ENCODE measurements at places on chromosomes 4 and X.
A peak's percentile ranks its signal among the peaks of the same experiment; 100 is the strongest.

- DNase-seq: no peak
Measured at GRCh38 chr4:90503677-90504076, 376.5 kb downstream of the CCSER1 start.

GRCh38 chr4:183286590-183287308 is 33.3 kb downstream of the CLDN22 start:
- no peak for DNase-seq

DNA sequence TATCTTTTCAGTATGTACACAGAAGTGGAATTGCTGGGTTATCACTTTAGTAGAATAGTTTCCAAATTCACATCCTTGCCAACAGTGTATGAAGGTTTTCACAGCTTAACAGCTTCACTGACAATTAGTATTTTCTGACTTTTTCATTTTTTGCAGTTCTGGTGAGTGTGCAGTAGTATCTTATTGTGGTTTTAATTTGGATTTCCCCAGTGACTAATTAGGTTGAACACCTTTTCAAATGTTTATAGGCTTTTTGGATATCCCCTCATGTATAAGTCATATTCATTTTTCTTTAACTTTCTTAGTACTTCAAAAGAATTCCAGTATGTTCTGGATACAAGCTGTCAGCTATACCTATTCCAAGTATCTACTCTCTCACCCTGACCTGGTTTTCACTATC is 37.1 kb downstream of the BRCC3 start:
- no peak for DNase-seq

GRCh38 chrX:97268182-97268680 is 384.5 kb downstream of the RPA4 start:
- DNase-seq: no peak

DNA sequence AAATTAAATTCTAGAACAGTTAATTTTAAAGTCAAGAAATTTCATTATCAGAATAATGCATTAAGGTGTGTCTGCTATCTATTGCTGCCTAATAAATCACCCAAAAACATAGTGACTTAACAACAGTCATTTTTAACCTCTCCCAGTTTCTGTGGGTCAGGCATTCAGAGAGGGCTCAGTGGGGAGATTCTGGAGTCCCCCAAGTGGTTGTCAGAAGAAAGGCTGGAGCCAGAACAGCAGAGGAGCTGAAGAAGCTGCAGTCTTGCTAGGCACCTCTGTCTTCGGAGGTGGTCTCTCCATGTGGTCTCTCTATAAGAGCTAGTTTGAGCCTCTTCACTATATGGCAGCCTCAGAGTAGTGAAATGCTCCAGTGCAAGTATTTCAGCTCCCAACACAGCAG is 9.3 kb upstream of the HOPX start:
- no peak for DNase-seq

- no peak for DNase-seq
Measured at GRCh38 chr4:109444182-109444844, 10.7 kb downstream of the SEC24B start.

DNA sequence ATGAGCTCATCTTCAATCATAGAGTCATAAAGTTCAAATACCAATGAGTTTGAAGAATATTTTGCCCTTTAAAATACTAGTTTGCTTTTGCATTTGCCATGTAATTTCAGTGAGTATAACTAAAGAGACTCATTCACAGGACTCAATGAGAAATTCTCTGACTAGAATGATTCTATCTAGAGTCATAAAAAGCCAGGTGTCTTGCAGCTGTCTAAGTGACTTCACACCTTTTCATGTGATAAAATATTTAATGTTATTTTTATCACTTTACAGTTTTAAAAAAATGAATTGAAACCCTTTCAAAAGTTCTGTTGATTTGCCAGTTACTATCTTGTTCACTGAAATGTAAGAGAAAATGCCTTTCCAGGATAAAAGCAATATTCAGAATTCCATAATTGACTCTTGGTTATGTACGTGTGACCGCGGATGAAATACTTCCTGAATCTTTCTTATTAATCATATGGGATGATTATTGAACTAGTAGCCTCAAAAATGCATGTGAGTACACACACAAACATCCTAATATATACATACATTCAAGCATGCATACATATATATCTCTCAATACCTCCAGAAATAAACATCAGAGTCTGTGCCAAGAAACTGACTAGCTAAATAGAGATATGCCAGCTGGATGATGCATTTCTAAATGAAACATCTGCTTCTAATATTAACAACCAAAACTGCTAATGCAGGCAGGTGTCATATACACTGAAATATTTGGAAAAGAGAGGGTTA is 87.0 kb downstream of the GABRB1 start:
- DNase-seq: no peak

DNA sequence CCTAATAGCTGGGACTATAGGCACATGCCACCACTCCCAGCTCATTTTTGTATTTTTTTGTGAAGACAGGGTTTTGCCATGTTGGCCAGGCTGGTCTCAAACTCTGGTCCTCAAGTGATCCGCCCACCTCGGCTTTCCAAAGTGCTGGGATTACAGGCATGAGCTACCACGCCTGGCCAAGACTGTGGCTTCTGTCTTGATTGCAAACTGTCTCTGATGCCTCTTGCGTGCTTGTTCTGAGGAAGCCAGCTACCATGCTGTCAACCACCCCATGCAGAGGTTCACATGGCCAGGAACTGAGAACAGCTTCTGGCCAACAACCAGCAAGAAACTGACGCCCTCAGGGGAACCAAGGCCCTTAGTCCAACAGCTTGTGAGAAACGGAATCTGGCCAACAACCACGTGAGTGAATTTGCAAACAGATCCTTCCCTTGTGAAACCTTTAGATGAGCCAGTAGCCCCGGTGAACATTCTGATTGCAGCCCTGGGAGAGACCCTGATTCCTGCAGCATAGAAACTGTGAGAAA is 71.2 kb downstream of the SUPT20HL2 start:
- no peak for DNase-seq

GRCh38 chr4:184346682-184347081 is 127.7 kb downstream of the IRF2 start:
- no peak for DNase-seq

GRCh38 chr4:159425737-159426305 is 322.9 kb downstream of the RAPGEF2 start:
- DNase-seq: no peak

GRCh38 chr4:145703850-145704497 is 24.0 kb downstream of the C4orf51 start:
- no peak for DNase-seq

- no peak for DNase-seq
Measured at GRCh38 chrX:129998021-129998420, 15.6 kb downstream of the BCORL1 start.

GRCh38 chr4:99473131-99473530 is 37.7 kb upstream of the C4orf17 start:
- no peak for DNase-seq

- no peak for DNase-seq
Measured at GRCh38 chr4:165199286-165199685, 8.1 kb upstream of the KLHL2 start.

DNA sequence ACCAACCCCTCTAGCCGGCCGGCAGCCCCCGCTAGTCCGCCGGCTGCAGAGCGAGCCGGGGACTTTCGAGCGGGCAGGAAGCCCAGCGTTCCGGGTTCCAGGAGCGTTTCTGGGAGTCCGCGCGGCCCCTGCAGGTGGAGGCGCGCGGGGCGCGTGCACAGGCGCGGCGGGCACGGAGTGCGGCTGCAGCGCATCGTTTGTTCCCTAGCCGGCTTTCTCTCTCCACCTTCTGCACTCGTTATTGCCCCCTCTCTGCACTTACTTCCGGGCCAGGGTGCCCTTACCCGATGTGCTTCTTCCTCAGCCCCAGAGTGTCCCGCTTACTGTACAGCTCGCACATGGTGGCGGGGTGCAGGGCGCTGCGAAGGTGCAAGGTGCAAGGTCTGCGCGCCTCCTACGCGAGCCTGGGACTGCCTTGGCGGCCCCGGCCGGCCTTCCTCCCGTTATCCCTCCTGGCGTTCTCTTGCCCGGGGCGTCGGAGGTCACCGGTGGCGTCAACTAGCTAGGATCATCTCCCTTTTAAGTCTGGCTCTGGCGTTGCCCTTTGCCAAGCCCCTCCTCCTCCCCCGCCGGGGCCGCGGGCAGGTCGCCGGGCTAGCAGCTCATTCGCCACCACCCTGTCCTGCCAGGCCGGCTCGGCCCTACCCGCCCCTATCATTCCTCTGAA is at the start of gene ETNPPL:
ETNPPL (minus strand) TSS at position 495 of the 667 bp plus-strand sequence; CDS start at position 340, 155 bp downstream.
- DNase-seq: no peak

DNA sequence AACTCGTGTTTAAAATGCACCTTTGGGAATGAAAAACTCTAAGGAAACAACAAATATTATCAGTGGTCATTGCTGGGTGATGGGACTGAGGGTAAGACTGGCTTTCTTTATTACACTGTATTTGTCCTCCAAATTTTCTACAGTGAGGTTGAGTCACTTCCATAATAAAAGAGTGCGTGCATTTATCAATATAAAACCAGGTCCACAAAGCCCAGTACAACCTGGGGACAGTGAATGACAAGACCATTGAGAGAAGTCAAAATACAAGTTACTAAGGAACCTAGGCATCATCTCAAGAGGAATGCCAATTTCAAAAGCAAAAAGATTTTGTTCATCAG is 76.4 kb downstream of the MAGED4 start:
- DNase-seq: no peak

DNA sequence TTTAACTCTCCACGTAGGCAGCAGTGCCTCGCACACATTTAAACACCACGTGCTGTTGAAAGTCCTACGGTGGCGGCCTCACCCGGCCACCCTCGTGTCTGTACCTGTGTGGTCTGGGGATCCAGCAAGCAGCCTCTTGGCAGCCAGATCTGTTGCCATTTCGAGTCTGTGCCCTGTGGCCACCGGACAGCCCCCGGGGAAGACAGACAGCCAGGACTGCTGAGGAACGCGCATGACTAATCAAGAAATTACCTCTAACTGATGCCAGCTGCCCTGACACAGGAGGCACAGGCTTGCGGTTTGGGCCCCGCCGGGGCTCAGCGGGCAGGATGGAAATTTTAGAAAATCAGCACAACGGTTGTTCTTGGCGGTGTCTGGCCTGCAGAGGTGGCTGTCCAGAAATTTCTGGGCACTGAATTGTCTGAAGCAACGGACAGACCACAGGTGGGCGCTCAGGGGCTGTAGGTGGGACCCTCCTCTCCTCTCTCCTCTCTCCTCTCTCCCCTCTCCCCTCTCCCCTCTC is 15.6 kb upstream of the ASMTL start:
- peak; percentile 77 for DNase-seq

DNA sequence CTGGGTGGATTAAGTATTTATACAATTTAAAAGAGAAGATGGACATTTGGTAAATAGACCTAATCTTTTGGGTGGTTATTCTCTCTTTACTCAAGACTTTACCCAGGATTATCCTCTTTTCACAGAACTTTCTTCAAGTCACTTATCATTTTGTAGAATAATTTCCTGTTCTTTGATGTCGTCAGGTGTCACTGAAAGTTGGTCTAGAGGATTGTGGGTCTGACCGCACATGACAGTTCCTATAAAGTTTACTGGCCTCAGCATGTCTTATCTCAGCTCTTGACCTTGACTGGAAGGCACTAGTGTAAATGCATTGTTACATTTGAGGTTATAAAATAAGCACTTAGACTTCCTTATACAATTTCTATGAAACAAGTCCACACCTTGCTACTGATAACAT is 139.9 kb upstream of the SLC4A4 start:
- DNase-seq: no peak

All from CD4-positive, alpha-beta T cell treated with Interferon gamma for 1 hour (primary cell).